Choroid plexus epithelial cell (primary cell): ENCODE measurements at places on chromosomes 16 and 17.

GRCh38 chr17:31587462-31587861, 196.0 kb downstream of the RAB11FIP4 start:
- no peak for DNase-seq

DNA sequence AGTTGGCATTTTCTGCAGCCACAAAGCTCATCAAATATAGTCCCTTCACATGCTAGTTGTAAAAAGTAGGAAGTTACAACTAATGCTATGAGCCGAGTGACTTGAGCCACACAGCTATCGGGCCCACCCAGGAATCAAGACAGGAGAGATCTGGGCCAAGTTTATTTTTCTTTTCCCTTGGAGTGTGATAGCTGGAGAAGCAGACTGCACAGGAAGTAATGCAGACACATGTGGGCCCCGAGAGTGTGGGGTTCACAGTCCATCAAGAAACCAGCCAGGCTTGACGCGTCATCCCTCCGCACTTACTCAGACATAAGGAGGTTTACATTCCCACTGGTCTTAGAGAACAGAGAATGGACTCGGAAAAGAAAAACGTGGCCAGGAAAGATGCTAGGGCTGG, 403.1 kb upstream of the CDH11 start:
- DNase-seq = peak; percentile 95

GRCh38 chr17:68584581-68585303, 16.4 kb downstream of the FAM20A start:
- DNase-seq = no peak

DNA sequence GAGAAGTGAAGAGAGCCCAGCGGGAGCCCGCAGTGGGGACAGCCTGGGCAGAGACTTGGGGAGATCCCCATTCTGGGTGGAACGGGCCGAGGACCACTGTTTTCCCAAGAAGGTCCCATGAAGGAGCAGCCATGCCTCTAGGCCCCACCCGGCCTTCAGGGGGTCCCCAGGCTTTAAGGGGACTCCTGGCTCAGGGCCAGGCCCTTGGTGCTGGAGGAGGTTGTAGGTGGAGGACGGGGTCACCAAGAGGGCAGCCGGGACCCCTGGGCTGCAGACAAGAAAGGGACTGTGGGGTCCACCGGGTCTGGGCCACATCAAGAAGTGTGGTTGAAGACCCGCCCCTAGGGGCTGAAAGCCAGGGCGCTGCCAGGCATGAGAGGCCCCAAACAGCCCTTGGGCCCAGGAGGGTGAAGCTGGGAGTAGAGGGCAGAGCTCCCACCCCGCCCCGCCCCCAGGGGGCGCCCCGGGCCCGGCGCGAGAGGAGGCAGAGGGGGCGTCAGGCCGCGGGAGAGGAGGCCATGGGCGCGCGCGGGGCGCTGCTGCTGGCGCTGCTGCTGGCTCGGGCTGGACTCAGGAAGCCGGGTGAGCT, at the start of gene PRSS21:
Gene PRSS21, plus strand, starts transcription at position 487 of the 589 bp plus-strand sequence. Its CDS starts 32 bp downstream, at position 519.
- DNase-seq = no peak

- no peak for DNase-seq
These were observed 3.9 kb downstream of the DHX33 start for GRCh38 chr17:5464717-5465507.

- DNase-seq = no peak
These were observed 85.7 kb downstream of the TIMM22 start for GRCh38 chr17:1082579-1082978.

DNA sequence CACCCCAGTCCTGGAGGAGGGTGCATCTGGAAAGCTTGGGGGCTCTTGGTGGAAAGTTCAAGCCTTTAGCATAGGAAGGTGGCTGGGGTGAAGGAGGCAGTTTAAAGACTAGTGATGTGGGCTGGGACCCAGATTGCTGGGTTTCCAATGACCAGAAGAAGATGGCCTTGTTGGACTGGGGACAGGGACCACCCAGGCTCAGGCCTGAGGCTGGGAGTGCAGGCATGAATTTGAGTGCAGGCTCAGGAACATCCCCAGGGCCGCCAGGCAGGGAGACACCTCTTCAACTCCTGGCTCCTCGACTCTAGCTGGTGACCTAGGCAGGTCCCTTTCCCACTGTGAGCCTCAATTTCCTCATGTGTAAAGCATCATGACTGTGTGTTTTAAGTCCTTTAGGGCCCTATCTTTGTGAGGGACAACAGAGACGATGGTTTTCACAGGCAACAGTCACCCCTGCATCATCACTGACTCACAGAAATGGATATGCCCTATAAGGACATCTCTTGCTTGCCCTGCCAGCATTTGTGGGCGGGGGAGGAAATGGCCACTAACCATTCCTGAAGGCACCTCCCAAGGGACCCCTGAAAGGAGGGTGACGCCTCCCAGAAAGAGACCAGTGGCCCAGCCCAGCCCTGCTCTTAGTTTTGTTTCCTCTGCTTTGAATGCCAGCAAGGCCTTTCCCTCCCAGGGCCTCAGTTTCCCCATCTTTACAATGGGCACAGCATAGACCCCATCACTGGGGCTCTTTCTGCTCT, 11.1 kb downstream of the NLRC5 start:
- DNase-seq = peak; percentile 62

DNA sequence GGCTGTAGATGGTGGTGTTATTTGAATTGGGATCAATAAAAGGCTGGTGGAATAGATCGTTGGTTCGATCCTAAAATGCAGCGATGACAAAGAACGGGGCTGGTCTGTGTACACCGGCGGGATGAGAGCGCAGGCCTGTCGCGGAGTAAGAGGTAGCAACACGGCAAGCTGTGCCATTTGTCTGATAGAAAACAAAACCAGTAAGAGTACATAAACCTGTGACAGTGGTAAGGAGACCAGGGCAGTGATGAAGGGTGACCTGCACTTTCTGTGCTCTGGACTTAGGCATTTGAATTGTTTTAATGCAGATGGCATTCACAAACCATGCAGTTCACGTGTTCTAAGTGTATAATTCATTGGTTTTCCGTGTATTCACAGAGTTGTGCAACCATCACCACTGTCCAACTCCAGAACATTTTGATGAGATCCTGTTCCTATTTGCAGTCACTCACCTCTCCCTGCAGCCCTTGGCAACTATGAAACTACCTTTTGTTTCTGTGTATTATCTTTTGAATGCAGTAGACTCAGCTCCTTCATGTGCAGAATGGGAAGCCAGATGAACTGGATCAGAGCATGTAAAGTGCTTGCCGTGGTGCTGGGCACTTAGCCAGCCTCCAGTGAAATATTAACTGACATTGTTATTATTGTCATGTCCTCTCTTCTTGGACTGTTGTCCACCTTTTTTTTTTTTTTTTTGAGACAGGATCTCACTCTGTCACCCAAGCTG, 286.1 kb downstream of the SNX29 start:
- DNase-seq = no peak
